ENCODE measurements at places on chromosomes 7 and 10.

- no peak for DNase-seq
Measured at GRCh38 chr7:149027055-149027454, 1.2 kb downstream of the PDIA4 start.

DNA sequence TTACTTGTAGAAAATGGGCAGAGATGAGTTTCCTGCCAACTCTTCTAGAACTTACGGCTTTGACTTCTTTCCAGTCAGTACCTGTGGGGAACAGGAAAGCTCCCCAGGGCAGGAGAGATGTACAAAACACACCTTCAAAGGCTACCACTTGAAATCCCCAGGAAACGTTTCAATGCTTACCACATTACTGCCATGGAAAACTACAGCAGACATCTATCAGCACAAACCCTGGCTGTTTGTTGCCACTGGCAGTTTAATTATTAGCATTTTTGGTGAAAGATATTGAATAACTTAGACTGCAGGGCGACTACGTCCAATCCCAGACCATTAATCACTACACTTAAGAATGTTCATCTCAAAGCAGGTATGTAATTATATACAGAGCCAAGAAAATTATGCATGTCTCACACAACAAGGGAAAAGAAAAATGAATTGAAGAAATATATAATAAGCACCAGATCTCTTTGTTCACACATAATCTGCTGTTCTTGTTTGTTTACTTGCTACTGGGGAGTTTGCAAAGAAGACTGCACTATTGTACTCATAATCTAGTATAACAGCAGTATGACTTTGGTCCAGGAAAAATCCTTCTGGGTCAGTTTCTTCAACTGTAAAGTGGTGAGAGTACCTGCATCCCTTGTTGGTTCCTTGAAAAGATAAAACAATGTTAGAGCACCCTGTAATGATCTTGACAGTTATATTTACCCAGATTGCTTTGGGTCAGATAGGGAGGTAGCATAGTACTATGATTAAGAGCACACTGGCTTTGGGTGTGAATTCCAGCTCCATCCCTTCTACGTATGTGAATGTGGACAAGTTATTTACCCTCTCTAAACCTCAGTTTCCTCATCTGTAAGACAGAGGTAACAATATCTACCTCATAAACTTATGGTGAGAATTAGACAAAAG is 138.3 kb downstream of the DOCK4 start:
- DNase-seq = no peak

GRCh38 chr7:105768898-105769507 is 107.4 kb downstream of the ATXN7L1 start:
- no peak for DNase-seq

GRCh38 chr10:561721-562120 is 127.7 kb downstream of the DIP2C start:
- DNase-seq = no peak

- DNase-seq = peak; percentile 26
Measured at GRCh38 chr7:27159266-27160144, 3.0 kb upstream of the HOXA7 start.

DNA sequence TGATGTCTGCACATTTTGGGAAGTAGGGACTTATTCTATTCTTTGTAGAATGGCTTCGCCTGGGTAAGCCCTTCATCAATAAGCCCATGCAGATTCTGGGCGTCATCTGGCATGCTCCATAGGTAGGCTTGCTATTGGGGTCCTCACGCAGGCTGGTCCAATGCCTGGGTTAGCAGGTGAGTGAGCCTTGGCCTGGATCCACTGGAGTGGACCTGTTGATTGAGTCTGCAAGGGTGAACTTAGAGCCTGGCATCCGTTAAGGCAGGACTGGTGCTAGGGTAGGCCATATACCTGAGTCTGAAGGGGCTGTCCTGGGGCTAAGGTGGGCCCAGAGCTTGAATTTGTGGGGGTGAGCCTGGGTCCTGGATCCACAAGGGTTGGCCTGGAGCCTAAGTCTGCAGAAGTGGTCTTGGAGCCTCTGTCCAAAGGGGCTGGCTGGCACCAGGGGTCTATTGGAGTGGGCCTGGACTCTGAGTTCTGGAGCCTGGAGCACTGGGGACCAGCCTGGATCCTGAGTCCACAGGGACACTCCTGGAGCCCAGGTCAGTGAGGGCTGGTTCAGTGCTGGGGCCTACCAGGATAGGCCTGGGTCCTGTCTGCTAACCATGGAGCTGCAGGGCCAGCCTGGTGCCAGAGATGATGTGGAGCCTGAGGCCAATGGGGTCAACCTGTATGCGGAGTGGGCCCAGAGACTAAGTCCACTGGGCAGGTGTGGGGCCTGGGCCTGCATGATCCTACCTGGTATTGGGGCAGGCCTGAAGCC is 297.7 kb downstream of the PTPRN2 start:
- DNase-seq = no peak

DNA sequence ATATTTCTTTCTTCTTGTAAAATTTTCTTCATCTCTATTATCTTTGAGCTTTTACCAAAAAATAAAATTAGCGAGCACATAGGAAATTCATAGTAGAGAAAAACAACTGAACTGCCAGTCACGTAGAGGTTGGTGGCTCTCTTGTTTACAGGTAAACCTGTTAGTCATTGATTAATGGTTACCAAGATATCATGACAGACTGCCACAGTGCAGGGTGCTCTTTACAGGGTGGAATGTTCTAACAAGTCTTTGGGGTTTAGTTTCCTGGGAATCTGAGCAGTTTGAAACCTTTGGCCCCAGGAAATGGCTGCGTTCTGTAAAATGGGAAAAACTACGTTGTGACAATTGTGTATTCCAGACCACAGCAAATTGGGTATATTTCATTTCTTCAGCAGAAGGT is 407.3 kb upstream of the ADARB2 start:
- DNase-seq = no peak

GRCh38 chr7:41185851-41186250 is 517.0 kb downstream of the INHBA start:
- DNase-seq = no peak

- DNase-seq = no peak
Measured at GRCh38 chr7:22485189-22485588, 14.8 kb downstream of the STEAP1B start.

GRCh38 chr10:28072573-28072972 is 73.7 kb upstream of the ODAD2 start:
- no peak for DNase-seq

DNA sequence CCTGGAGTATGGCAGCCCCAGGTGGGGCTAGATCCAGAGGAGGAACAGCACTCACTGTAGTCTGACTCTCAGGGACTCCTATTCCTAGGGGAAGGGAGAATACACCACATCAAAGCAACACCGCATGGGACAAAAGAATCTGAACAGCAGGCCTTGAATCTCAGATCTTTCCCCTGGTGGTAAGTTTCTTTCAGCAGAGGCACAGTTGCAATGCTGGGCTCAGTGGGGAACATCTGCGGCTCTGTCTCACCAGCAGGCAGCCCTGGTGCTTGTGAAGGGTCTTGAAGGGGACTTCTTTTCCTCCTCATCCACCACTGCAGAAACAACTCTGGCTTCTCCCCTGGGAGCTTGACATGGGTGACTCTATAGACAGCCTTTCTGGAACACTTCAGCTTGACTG is 111.2 kb upstream of the ARHGAP21 start:
- DNase-seq = no peak

- peak; percentile 60 for DNase-seq
Measured at GRCh38 chr7:1124164-1124563, 35.8 kb downstream of the ZFAND2A start.

DNA sequence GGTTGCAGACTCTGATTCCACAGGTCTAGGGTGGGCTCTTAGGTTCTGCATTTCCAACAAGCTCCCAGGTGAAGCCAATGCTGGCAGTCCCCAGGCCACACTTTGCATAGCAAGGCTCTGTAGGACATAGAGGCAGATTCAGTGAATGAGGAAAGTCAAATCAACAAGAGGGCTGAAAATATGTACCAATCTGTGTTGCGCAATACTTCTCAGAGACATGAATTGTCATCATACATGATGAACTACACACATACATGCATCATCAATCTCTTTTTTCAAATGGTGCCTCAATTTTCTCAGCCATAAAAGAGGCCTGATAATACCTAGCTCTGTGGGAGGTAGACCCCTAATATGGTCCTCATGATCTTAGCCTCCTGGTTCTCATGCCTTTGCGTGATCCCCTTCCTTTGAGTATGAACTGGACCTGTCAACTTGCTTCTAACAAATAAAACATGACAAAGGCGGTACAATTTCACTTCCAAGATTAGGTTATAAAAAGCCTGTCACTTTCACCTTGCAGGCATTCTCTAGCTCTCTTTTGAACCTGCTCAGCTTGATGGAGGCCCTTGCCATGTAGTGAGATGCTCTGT is 49.0 kb downstream of the PIK3CG start:
- DNase-seq = no peak
